ENCODE measurements at places on chromosomes 11 and 22.

DNA sequence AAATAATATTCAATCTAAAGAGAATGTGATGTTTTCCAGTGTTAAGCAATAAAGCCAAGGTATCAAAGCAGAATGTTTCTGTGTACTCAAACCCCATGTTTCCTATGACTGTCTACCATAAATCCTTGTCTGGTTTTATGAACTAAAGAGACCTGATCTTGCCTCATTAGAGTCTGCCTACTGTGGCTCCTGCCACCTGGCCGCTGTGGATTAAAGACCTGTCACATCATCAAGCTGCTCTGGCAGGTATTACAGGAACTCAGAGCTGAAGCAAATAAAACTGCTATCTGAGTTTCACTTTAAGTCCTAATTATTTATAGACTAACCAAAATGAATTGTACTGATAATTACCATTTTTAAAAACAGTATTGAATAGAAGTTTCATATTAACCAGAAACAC, 207.8 kb upstream of the CCDC90B start:
- no peak for DNase-seq

- peak; percentile 90 for DNase-seq
Observed at GRCh38 chr11:57248780-57249383, 11.8 kb upstream of the APLNR start.

DNA sequence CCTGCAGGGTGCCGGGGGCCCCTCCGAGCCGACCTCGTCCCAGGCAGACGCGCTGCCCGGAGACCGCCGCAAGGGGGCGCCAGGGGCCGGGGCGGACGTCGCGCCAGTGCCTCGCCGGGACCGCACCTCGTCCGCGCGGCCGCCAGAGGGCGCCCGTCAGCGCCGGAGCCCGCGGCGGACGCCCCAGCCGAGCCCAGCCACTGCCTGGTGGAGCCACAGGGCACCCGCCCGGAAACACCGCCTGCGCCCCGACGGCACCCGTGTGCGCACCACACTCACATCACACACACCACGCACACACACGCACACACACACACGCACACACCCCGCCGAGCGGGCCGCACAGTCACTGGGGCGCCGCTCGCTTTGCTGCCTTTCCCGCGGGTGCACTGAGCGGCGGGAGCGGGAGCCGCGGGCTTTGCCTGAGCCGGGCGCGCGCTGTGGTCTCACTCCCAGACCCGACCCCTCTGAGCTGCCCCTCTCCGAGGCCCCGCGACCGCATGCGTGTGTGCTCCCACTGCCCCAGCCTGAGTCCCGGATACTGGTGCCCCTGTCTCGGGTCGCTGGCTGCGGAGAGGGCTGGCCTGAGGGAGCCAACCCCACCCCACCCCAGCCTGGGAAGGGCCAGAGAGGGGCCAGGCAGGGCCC, 449.3 kb downstream of the OPCML start:
- peak; percentile 83 for DNase-seq

DNA sequence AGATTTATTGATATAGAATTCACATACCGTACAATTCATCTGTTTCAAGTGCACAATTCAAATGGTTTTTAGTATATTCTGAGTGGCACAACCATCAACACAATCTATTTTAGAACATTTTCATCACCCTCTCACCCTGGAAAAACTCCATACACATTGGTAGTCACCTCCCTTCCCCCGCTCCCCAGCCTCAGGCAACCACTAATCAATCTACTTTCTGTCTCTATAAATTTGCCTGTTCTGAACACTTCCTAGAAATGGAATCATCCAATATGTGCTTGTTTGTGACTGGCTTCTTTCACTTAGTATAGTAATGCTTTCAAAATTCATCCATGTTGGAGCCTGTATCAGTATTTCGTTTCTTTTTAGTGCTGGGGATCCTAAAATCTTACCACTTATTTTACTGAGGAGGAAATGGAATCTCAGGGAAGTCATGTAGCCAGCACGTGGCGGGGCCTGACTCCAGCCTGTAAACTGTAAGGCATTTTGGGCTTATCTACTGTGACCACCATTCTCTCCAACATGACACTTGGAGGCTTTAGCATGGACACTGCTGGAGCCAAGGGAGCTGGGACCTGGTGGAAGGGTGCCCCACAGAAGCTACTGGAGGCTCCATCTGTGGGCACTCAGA, 905 bp upstream of the UCP3 start:
- DNase-seq = no peak

DNA sequence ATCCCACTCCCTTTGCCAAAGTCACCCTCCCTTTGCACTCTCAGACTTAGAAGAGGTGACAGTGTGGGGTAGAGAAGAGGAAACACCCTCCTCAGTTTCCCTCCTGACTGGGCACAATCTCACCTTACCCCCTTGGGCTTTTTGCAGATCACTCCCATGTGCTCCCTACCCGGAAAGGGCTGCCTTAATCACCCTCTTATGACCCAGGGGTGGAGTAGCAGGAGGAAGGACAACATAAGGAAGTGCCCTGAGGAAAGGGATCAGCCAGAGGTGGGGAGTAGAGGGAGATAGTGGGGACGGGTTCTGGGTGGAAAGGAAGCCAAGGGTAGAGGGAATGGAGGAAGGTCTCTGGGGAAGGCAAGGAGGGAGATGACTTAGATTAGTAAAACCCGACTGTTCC, 52.0 kb downstream of the NRXN2 start:
- no peak for DNase-seq

GRCh38 chr11:75475767-75476650, 43.0 kb upstream of the KLHL35 start:
- DNase-seq = no peak

DNA sequence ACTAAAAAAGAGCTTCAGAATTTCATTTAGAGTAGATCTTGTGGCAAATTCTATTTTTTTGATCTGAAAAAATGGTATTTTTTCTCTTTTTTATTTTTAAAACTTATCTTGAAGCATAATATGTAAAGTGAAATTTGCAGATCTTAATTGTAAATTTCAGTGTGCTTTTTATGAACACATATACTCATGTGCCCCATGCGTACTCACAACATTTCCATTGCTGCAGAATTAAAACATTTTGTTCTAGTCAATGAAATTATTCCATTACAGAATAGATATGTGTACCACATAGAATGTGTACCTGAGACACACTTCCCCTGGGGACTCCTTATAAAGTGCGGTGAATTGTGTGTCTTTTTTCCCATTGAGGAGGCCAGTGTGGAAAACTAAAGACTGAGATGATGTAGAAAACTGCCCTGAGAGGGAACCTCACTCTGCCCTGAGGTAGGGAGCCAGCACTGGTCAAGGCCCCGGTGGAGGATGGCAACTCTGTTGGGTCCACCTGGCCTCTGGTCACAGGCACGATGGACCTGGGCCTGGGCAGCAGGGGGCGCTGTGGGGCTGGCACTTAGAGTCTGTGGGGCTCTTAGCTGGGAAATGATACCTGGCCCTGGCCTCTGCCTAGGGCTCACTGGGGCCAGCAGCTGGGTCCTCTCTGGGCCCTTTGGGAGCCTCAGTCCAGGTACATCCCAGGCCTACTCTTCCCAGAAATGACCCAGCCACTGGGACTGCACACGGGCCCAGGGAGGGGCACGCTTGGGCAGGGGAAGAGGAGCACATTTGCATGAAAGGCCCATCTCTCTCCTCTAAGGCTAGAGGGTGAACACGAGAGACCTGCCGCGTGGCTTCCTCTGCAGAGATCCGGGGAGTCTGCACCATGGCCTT, 77.9 kb upstream of the TOP3B start:
- peak; percentile 88 for DNase-seq

DNA sequence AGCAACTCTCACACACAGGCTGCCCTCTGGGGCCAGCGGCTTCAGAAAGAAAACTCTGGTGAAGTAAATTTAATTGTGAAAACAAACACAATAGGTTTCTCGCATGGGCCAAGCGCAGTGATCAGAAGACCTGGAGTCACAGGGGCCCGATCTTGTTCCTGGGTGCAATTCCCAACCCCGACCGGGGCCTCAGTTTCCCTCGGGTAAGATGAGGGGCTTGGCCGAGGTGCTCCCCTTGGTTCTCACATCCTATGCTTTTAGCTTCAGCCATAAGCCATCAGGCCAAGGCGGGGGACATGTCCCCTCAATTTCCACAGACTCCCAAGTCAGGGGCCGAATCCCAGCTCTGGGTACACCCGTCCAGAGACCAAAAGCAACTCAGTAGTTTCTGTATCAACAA, 11.5 kb downstream of the PHF21B start:
- no peak for DNase-seq

DNA sequence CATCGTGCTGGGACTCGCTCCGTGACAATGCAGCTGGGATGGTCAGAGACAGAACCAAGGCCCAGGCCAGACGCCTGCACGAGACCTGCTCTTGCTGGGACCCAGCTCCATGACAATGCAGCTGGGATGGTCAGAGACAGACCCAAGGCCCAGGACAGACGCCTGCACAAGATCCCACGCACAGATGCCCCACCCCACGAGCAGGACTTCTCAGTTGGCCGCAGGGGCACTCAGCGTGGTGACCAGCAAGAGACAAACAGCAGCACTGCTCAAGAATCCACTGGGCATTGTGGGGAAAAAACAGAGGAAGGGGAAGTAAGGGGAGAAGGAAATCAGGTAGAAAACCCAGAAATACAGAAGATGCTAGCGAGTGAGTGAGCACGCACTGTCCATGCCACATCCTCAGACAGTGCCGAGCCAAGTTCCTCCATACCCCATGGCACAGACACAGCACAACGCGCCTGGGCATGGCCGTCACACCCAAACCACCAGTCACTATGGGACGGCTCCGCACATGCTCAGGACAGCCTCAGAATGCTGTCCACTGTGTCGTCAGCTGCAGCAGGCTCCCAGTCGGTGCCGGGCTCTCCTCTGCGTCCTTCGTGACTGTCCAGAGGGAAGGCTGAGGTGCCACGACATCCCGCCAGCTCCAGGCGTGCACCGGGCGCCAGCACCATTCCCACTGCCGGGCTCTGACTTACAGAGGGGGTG, 44.5 kb downstream of the BRD1 start:
- no peak for DNase-seq

DNA sequence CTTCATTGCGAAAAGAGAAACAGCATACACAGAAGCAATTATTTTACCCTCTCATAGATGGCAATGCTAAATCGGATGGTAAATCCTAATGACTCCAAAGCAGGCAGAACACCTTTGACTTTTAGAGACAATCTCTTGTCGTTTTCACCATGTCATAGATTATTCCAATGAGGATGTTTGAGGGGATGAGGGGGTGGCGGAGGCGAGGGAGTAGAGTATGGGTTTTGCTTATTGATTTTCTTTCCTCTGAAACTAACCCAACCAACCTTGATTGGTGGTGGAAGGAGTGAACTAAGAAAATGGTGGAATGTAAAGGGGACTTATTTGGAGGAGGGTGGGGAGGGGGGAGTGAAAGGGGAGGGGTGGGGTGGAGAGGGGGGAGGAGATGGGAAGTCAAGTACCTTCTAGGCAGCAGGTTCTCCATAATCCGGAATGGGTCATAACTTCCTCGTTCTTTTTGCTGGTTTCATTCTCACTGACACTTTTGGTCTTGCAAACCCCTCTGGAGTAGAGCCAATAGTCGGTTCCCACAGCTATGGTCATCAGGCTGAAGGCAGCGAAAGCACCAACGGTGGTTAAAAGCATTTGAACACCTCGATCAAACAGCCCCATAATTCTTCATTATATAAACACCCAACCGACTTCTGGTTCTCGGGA, 1.5 kb downstream of the CACNG2 start:
- DNase-seq = no peak

DNA sequence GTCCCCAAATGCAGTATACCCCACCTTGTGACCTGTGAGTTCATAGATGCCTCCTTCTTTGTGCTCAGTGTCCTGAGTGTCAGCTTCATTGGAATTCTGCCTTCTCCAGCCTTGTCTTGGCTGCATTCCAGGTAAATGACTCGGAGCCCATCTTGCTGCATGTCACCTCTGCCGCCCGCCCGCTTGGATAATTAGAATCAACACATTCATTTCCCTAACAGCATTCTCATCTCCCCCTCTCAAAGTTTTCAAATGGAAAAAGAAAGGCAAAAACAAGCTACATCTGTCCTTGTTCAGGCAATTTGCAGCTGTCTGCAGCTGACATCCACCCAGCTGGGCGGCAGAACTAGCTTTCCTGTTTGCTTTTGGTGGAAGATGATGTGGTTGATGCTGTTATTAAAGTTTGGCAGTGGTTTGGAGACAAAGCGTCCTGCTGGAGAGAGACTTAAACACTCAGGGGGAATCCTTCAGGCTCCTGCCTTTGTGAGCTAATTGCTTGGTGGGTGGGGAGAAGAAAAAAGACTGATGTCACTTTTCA, 198.8 kb upstream of the SEZ6L start:
- DNase-seq = peak; percentile 73

DNA sequence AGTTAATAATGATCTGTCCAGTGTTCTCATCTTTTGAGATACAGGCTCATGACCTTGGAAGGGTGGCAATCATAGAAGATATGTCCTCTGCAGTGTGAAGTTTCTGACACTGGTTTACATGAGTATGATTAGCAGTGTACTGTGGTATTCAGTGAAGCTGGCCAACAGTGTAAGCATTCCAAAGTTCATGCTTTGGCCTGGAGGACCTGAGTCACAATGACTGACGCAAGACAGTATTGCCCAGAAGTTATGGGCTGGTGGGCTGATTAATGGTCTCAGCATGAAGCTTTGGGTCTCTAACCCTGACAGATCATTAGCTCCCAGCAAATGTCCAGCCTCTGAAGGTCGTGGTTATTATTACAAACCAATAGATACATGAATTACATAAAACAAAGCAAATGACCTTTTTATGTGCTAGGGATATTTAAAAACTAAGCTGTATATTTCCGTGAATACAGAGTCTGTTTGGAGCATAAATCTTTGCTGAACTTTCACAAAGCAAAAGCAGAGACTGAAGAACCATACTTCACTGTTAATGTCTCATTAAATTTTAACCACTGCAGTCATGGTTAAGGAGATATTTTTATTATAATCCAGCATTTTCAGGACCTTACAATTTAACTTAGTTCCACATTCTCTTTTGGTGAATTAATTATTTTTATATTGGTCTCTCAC, 28.3 kb upstream of the USP47 start:
- DNase-seq = no peak

DNA sequence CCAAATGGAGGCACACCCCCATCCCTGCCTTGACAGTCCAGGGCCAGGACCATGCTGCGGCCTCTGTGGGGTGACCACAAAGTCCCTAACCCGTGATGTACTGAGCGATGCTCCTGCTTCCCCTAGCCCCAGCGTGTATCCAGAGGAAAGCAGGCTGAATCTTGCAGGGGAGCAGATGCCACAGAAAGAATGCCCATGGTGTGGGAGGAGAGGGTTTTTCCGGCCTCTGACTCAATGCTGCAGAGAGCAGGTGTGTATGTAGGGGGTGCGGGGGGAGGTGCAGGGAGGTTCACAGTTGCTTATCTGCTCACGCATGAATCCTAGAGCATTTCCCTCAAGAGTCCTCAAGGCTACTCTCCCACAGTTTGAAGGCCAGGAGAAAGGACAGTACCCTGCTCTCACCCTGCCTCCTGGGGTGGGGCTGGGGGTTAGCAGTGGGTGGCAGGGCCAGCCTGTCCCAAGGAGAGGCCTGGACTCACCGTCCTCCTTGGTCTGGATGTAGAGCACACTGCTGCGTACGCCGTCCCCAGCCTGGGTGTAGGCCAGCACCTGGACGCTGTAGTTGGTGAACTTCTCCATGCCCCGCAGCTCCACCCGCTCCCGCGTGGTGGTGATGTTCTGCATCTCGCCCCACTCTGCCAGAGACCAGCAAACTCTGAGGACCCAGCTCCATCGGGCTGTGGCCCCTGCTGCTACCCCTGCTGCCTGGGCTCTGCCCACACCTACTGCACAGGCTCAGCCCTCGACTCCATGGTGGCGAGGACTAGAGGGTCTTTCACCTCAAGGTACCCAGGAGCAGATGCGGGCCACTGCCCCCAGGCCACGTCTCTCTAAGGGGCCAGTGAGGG, 130.8 kb downstream of the CEP164 start:
- DNase-seq = no peak

GRCh38 chr11:59261150-59261549, 48.4 kb upstream of the MPEG1 start:
- DNase-seq = no peak

Data from GM23338 (cell line).